Stimulated activated CD4-positive, alpha-beta T cell treated with anti-CD3 and anti-CD28 coated beads, TNF-alpha, amount 100 ng/mL, for 48 hours (primary cell): ENCODE measurements at places on chromosomes 1 and 21.

- no peak for DNase-seq
Observed at GRCh38 chr1:59071289-59071688, 225.6 kb upstream of the FGGY start.

GRCh38 chr1:219152751-219153150, 20.9 kb upstream of the LYPLAL1 start:
- DNase-seq, result no peak

DNA sequence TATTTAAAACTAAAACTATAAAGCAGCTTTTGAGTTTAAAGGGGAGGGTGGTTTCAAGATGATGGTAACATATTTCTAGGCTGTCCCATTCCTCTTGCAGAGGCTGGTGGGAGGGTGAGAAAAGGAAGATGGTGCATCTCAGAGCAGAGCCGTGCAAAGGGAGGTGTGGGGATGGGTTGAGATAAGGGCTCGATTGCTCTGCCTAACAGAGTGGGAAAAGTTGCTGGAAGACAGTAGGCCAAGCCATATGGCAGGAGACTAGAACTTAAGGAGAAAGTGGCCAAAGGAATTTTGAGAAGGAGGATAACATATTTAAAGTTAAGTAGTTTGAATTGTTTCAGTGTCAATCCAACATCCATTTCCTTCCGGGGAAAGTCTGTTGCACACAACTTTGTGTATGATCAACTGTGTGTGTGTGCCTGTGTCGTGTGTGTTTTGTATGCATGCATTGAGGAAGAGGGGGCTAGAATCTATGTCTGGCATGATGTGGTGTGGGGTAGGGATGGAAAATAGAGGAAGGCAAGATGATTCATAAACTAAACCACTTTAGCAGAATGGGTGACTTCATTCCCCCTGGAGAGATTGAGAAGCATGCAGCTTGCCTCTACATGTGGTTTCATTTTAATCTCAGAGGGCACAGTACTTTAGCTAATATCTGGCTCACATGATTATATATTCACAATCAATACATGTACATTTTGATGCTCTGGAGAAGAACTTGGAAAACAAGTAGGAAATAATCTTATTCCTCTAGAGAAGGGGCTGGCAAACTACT, 145.0 kb upstream of the DNAH14 start:
- DNase-seq, result no peak

DNA sequence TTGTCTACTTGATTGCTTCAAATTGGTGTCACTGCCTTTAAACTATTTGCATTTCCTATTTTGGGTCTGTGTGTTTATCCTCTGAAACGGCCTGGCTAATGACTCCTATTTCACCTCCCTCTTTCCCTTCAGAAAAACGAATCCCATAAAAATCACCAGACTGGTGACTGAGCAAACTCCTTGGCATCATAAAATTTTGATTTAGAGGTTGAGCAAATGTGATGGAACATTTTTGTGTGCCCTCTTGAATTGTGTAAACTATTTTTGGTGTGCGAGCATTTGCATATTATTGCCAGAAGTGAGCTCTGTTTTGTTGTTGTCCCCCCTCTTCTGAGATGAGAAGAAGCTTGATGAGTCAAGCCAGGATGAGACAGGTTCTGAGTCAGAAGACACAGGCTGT, 316.1 kb downstream of the AJAP1 start:
- DNase-seq, result no peak

DNA sequence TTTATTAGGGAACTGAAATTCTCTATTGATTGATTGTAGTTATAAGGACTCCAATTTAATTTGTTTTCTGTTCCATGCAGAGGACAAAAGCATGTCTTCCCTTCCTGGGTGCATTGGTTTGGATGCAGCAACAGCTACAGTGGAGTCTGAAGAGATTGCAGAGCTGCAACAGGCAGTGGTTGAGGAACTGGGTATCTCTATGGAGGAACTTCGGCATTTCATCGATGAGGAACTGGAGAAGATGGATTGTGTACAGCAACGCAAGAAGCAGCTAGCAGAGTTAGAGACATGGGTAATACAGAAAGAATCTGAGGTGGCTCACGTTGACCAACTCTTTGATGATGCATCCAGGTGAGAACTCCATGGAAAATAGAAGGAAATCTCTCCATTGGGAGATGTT, 1.5 kb downstream of the SETDB1 start:
- DNase-seq, result no peak
